Peyer's patch (tissue), 4 donors: ENCODE measurements at places on chromosomes 4 and X.
A peak's percentile ranks its signal among the peaks of the same experiment; 100 is the strongest.

GRCh38 chrX:153485396-153486080 is 9.2 kb upstream of the BGN start:
- no peak for DNase-seq

DNA sequence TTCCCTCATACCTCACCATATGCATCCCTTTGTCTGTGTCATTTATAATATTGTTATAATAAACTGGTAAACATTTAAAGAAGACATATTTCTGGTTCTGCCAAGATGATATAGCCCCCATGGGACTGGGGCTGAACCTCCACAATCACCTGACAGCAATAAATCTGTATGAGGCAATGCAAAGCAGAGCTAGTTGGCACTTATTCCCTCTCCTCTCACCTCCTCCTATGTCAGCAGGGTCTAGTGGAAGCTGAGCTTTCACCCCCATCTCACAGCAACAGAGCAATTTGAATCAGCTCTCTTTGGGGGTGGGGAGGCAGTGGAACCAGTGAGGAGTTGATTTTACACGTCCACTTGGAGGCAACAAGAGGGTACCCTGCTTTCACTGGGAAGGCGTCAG is 206.9 kb downstream of the AR start:
- no peak for DNase-seq

GRCh38 chr4:1654216-1654955 is 29.7 kb downstream of the FAM53A start:
- no peak for DNase-seq

- DNase-seq, result no peak
Observed at GRCh38 chr4:181807771-181808170, 435.4 kb upstream of the TENM3 start.

DNA sequence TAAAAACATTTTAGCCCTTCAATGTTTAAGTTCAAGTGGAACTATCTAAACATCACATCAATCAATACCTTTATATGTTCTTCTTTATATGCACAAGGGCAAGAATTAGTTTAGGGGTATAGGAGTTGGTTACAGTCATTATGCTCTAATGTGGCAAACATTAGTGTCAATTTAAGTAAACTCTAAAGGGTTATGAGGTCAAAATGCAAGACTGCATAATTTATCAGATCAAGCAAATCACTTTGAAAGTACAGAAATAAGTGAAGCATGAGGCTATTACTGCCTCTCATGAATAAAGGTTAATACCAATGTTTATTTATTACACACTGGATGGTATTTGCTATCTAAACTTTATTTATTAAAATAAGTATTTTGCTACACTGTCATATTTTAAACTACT is 59.7 kb downstream of the MAB21L2 start:
- DNase-seq, result no peak

- DNase-seq, result no peak
Observed at GRCh38 chr4:52824603-52825459, 37.3 kb upstream of the RASL11B start.

DNA sequence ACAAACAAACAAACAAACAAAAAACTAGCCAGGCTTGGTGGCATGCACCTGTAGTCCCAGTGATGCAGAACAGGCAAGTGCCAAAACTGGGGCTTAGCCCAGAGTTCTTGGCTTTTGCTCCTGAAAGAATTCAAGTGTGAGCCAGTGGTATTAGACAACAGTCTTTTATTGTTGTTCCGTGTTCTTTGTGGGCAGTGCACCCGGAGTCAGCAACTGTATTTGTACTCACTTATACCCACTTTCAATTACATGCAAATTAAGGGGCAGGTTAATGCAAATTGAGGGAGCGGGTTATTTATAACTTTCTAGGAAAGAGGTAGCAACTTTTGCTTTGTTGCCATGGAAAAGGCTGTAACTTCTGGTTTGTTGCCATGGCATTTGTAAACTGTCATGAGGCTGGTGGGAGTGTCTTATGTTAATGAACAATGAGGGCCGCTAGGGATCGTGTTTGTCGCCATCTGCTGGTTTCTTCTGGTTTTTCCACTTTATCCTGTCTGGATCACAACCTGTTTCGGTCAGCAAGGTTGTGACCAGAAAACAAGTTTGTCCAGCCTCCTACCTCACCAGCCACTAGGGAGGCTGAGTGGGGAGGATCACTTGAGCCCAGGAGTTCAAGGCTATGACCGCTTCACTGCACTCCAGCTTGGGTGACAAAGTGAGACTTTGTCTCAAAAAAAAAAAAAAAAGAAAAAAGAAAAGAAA is 88.8 kb upstream of the ESX1 start:
- peak; percentile 69 for DNase-seq

DNA sequence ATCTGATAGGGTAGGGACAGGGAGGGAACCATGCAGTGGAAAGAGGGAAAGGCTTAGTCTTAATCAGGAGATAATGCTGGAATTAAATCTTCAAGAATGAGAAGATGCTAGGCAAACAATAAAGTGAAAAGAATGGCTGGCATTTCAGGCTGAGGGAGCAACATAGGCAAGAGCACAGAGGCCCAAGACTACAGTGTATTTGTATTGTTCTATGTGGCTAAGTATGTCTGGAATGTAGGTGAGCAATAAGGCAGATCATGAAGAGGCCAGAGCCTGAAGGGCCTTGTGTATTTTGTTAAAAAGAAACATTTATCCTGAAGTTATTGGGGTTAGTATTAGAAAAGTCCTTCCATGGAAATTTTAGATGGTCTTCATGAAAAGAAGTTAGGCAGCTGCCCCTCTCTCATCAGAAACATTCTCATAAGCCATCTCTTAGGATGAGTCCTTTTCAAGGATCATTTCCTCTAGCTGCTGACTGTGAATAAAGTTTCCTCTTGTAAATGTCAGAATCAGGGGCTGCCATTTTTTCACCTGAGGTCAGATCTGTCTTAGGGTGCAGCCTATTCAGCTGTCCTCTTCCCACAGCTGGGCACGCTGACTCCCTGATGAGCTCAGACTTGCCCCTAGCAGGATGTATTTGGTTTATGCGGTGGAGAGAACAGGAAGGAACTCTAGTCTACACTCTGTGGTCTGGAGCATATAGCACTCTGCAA is 46.3 kb downstream of the ATP10D start:
- DNase-seq, result no peak

- DNase-seq, result no peak
Observed at GRCh38 chr4:112604589-112604988, 32.1 kb downstream of the ZGRF1 start.

DNA sequence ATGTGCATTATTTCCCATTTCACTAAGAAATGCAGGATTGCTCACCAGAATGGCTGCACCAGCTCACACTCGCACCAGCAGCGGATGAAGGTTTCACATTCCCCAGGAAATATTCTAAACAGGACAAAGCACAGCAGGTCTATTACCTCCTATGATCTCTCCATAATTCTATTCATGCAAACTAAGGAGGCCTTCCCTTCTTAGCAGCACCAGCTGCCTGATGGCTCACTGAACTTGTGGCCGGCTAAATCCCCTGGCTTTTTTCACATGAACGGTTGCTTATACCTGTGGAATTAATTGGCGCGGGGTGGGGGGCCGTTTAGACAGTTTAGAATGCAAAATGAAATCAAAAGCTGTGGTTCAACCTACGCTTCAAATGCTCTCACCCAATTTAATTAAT is 73.5 kb upstream of the SRD5A3 start:
- no peak for DNase-seq

GRCh38 chr4:18518098-18518497 is 496.5 kb upstream of the LCORL start:
- no peak for DNase-seq

GRCh38 chr4:149702414-149703293 is 113.0 kb downstream of the IQCM start:
- no peak for DNase-seq

GRCh38 chr4:172356016-172356415 is 542.8 kb downstream of the GALNTL6 start:
- no peak for DNase-seq

DNA sequence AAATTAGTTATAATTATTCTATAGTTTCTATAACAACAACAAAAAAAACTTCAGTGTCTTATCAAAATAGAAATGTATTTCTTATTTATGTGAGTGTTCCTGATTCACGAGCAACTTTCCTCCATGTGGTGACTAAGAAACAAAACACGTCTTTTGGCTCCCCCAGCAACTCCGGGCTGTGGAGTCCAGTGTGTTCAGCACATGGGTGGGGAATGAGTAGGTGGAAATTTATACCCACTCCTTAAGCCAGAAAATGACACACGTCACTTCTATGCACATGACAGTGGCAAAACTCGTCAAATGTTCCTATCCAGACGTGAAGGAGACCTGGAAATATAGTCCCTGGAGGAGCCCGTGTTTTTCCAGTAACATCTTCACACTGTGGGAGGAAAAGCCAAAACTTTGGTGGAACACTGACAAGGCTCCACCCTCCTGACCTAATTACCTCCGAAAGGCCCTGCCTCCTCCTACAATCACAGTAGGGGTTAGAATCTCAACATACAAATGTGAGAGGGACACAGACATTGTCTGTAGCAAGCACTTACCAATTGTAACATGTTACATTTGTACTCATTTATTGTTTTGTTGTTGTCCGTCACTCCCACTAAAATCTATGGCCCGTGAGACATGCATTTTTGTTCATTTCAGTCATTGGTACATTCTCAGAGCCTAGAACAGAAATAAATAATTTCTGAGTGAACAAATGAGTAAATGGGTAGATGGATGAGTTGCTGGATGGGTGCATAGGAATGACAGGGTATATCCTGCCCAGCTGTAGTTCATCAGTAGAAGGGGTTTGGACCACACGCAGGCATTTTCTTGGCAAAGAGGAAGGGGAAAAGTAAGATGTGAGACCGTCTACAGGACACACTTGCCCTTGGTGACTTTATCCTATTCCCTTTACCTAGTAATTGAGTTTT is 605.8 kb upstream of the TENM3 start:
- no peak for DNase-seq

DNA sequence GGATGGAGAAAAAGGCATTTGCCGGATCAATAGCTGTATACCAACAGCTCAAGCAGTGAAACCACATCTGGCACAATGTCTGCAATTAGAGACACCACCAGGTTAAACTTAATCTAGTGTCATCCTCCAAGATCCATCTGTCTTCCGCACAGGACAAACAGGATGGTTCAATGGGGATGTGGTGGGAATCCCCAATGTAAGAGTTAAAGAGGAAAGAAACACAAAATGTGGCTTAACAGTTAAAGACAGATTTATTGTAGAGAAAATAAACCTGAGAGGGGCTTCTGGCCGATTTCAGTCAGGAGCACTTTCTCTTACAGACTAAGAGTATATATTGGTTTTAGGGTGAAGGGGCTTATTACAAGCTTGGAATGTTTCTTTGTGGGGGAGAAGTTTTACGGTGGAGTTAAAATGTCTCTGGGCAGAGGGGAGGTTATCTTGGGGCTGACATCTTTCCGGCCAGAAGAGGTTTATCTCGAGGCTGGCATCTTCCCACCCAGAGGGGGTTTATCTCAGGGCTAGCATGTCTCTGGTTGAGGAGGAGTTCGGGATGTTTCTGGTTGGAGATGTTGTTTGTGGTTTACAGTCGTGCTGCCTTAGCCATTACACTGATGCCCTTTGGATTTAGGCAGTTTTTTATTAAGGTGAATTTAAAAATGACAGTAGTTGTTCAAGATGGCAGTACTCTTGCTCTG is 61.7 kb downstream of the KANTR start:
- no peak for DNase-seq

GRCh38 chr4:17560065-17560673 is 16.8 kb upstream of the LAP3 start:
- DNase-seq, result no peak

- no peak for DNase-seq
Observed at GRCh38 chrX:139720136-139720535, 12.2 kb upstream of the MCF2 start.

GRCh38 chrX:124737771-124738170 is 391.4 kb downstream of the SH2D1A start:
- DNase-seq, result no peak

DNA sequence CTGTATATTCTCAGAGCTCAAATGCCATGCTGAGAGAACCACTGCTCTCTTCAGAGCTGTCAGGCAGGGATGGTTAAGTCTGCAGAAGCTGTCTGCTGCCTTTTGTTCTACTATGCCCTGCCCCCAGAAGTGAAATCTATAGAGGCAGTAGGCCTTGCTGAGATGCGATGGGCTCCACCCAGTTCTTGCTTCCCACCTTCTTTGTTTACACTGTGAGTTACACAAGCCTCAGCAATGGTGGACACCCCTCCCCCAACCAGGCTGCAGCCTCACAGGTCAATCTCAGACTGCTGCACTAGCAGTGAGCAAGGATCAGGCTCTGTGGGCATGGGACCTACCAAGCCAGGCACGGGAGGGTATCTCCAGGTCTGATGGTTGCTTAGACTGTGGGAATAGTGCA is 271.6 kb downstream of the CENPC start:
- no peak for DNase-seq

DNA sequence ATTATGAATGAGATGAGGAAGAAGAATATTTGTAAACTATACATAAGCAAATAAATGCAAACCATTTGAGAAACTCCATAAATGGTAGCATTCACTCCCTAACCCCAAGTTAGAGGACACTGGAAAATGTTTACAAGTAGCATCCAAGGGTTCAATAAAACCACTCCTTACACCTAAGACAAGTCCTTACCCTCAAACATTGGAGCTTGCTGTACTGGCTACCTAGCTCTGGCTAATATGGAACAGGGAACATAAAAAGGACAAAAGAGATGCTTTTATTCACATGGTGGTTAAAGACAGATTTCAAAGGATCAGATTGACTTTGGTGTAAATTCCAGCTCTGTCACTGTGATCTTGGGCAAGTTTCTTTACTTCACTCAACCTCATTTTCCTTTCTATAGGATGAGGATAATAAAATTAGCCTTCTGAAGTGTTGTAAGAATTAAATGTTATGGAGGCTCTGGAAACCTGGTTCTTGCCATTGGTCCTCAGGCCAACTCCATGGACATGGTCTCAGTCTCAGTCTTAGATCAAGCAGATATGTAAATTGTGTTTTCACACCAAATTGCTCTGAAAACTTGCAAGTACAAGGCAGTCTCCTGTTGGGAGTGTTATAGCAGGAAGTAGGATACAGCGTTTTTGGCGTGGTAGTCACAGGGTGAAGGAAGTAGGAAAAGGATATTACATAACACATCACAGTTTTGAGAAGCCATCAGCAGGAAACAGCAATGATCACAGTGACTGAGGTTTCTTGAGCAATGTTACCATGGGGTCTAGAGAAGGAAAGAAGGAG is 3.3 kb downstream of the CXCL1 start:
- DNase-seq, result no peak

DNA sequence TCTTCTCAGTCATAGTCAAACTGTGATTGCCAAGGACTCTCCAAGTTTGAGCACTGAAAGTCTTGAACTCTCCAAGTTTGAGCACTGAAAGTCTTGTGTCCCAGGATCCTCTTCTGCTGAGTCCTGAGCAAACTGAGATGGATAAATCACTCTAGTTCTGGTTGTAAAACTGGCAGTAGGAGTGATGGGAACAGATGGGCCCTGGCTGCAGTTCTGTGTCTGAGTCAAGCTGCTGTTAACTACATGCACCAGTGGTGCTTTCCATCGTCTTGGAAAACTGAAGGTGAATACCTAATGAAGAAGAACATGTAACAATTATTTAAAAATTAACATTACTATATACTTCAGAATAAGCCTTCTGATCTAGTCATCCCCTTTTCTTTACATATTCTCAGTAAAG is 27.6 kb upstream of the KCNIP4 start:
- DNase-seq, result no peak
